ENCODE measurements at places on chromosomes 13 and 19.

DNA sequence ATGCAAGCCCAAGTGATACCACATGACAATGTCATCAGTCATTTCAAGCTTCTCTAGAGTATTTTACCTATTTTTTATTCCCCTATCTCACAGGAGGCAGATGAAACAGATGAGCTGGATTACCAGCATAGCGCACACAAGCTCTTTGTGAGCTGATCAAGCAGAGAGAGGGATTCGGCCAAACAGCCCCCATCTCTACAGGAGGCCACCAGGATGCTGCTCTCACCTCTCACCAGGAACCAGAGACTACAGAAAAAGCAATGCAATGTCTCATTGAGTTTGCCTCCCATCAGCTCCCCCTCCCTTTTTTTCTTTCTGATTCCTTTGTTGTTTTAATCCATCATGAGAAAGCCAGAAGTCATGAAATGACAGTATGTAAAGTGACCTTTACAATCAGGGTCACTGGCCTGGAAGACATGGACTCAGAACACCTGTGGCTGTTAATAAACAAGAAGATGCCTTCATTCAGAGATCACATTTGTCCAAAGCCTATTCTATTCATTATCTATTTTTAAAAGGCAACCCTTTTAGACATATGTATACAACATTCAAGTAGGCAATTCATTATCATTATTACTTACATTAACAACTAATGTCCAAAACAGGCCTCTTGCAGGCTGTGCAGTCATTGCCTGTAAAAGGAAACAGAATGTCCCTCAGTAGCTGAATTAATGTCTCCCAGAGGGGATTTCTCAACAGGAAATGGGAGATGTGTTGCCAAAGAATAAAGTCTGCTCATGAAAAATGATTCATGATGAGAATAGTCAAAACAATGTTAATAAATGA is 656.6 kb downstream of the TBC1D4 start:
- DNase-seq: no peak

GRCh38 chr13:90628471-90628870 is 719.0 kb upstream of the MIR17HG start:
- DNase-seq: no peak

DNA sequence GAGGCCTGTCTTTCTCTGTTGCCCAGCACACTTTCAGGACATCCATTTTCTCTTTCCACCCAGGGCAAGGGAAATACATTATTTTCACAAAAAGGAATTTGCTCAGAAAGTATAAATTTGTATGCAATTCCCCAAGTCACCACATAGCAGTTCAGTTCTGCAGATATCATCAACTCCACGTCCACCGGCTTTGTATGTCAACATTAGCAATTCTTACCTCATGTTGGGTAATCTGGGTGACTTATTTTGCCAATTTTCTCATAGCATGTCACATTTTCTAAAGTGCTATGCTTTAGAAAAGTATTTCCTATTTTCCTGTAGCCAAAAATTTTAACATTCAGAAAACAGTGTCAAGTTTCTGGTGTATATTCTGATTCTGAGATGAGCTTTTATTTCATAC is 501.8 kb downstream of the EFNB2 start:
- no peak for DNase-seq

- no peak for DNase-seq
These were observed 69.1 kb downstream of the SIAH3 start for GRCh38 chr13:45782327-45783045.

DNA sequence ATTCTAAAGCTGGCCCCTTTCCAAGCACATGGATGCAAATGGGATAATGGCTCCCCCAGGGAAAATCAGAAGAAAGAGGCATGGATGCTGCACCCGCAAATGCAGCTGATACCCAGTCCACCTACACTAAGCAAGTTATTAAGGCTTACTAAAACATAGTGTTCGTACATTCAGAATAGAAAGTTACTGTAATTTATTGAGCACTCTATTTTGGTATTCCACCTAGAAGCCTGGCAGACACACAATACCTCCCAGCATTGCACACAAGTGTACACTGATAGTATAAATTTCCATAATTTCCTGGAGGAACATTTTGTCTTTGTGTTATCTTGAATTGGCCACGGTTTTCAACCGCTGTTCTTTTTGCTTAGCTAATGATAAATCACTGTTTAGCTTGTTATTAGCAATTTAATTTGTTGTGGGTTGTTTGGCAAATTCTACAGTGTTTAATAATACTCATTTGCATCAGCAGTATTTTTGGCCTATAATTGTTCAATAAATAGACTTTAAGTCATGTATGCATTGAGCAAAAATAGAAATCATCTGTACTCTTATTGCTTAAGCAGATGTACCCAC is 94.5 kb upstream of the MRI1 start:
- DNase-seq: no peak
